WTC11 (cell line): ENCODE measurements at places on chromosomes 12 and 14.
A peak's percentile ranks its signal among the peaks of the same experiment; 100 is the strongest.

DNA sequence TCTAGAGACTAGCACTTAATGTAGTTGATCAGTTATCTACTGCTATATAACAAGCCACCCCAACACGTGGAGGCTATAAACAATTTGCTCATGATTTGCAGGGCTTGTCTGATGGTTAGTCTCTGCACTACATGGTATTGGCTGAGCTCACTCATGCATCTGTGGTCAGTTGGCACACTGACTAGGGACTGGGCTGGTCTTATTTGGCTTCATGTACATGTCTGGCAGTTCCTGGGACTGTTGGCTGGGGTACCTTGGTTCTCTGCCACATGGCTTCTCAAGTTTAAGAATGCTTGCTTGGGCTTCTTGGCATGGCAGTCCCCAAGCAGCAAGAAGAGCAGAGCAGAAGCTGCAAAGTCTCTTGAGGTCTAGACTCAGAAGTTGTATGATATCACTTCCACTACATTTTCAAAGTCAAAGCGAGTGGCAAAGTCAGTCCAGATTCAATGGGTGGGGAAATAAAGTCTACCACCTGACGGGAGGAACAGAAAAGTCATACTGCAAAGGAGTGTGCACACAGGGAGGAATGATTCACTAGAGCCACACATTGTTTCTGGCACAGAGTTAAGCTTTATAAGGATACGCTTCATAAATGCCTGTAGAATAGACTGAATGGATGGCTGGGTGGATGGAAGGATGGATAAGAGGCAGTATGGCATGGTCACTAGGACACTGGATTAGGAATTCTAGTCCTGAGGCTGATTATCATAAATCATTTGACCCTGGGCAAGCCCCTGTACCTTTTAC lies 44.8 kb upstream of the PTHLH start:
- no peaks in the 10 kb centered on the region for H3K27me3 ChIP-seq
- no peak for DNase-seq
- H3K4me1 ChIP-seq = no peaks in the 10 kb centered on the region
- no peak overlapping the region for H3K4me3 ChIP-seq
- no peak overlapping the region for H3K27ac ChIP-seq
- H3K36me3 ChIP-seq = no peaks in the 10 kb centered on the region

- no peak overlapping the region for H3K4me3 ChIP-seq
- no peak for DNase-seq
- H3K27ac ChIP-seq = no peak overlapping the region
Observed at GRCh38 chr12:6292606-6293005, 17.9 kb upstream of the PLEKHG6 start.

- H3K27me3 ChIP-seq = no peaks in the 10 kb centered on the region
- peak overlapping the region; percentile 100 for H3K27ac ChIP-seq
- DNase-seq = no peak
- H3K4me3 ChIP-seq = peak overlapping the region; percentile 91
Observed at GRCh38 chr12:71664411-71665089, 449 bp downstream of the THAP2 start.

- peaks cover 16% of the 10 kb centered on the region for H3K36me3 ChIP-seq
- peaks cover 32% of the 10 kb centered on the region for H3K27me3 ChIP-seq
- no peak for DNase-seq
- H3K4me1 ChIP-seq = no peaks in the 10 kb centered on the region
- no peak overlapping the region for H3K27ac ChIP-seq
- no peak overlapping the region for H3K4me3 ChIP-seq
Observed at GRCh38 chr12:112924986-112925385, 13.3 kb upstream of the OAS3 start.

GRCh38 chr12:12020762-12021161 lies 50.0 kb upstream of the BCL2L14 start:
- DNase-seq = no peak
- H3K4me3 ChIP-seq = no peak overlapping the region
- H3K27ac ChIP-seq = no peak overlapping the region
- no peaks in the 10 kb centered on the region for H3K27me3 ChIP-seq
- peaks cover 13% of the 10 kb centered on the region for H3K4me1 ChIP-seq

- no peaks in the 10 kb centered on the region for H3K4me1 ChIP-seq
- peaks cover 3% of the 10 kb centered on the region; the same call in 1 of the 2 replicates for H3K27me3 ChIP-seq
- peaks cover 65% of the 10 kb centered on the region for H3K36me3 ChIP-seq
- DNase-seq = no peak
- no peak overlapping the region for H3K27ac ChIP-seq
Observed at GRCh38 chr12:127310548-127310947, 956.4 kb upstream of the TMEM132C start.

GRCh38 chr12:114913871-114914801 lies 230.2 kb upstream of the TBX3 start:
- no peak overlapping the region for H3K27ac ChIP-seq

DNA sequence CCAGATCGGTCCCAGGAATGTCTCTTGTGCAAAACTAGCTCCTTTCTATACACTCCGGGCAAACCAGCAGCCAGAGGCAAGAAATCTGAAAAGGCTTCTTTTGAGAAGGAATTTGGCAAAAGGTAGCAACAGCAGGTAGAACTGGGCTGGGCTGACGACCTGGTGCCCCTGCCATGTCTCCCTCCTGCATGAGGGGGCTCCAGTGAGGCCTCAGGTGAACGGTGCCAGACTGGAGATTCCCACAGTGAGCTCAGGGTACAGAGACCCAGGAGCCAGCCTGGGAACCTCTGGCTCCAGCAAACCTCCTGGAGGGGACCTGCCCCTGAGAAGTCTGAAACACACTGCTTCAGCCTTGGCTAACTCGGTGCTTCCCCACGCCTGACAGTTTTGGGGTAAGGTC lies 10.8 kb downstream of the ITPK1 start:
- no peaks in the 10 kb centered on the region for H3K36me3 ChIP-seq
- DNase-seq = peak; percentile 63
- peak overlapping the region; percentile 23; the same call in 1 of the 2 replicates for H3K27ac ChIP-seq
- no peaks in the 10 kb centered on the region for H3K27me3 ChIP-seq
- H3K4me3 ChIP-seq = no peak overlapping the region
- H3K4me1 ChIP-seq = peaks cover 67% of the 10 kb centered on the region

DNA sequence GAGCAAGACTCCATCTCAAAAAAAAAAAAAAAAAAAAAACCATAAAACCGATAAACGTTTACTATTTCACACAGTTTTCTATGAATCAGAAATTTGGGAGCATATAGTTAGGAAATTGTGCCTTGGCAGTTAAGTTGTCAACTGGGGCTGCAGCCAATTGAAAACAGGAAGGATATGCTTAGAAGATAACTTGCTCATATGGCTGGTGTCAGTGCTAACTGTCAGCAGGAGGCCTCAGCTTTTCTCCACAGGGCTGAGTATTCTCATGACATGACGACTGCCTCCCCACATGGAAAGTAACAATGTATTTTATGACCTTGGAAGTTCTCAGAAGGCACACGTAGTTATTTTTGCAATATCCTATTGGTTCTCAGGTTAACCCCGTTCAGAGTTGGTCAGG lies 29.6 kb upstream of the OR5AU1 start:
- DNase-seq = no peak
- no peaks in the 10 kb centered on the region for H3K4me1 ChIP-seq
- no peaks in the 10 kb centered on the region for H3K36me3 ChIP-seq

- peaks cover 9% of the 10 kb centered on the region for H3K4me1 ChIP-seq
- no peak for DNase-seq
- no peaks in the 10 kb centered on the region for H3K36me3 ChIP-seq
- H3K27me3 ChIP-seq = no peaks in the 10 kb centered on the region
Observed at GRCh38 chr14:33511851-33512640, 438.8 kb downstream of the EGLN3 start.

DNA sequence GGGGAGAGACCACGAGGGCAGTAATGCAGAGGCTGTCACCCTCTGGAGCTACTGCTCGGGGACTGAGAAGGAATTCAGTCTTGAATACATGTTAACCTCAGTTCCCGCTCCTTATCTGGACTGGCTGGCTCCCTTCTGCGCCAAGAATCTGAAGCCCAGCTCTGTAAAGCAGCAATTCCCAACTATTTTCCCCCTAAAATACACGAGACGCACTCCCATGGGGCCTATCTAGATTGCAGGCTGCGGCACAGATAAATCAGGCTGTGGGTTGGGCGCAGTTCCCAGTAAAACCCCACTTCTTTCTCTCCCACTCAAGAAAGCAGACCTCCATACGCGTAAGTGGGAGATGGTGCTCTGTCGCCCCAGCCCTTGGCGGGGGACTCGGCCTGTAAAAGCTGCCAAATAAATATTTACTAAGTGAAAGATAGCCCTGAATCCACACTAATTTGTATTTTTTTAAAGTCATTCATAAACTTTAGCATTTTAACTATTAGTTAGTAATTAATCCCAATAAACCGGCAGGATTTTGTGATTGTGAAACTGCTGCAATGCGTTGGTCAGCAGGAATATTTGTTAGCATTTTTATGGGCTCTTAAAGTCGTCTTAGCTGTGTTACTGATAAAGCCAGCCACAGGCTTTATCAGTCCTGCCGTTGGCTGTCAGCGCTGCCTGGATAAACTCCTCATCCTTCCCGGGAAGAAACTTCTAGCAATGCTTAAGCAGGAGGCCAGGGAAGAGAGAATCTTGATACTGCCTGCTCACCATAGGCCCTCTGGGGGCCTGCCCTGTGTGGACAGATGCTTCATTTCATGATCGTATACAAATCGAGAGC lies 17.8 kb downstream of the FBXL14 start:
- H3K36me3 ChIP-seq = peaks cover 5% of the 10 kb centered on the region; the same call in 1 of the 2 replicates
- peaks cover 8% of the 10 kb centered on the region for H3K27me3 ChIP-seq
- H3K27ac ChIP-seq = no peak overlapping the region
- no peak for DNase-seq
- no peak overlapping the region for H3K4me3 ChIP-seq

- no peak overlapping the region for H3K4me3 ChIP-seq
- DNase-seq = no peak
- peaks cover 16% of the 10 kb centered on the region for H3K36me3 ChIP-seq
- H3K27ac ChIP-seq = no peak overlapping the region
Observed at GRCh38 chr12:51801027-51801426, 47.5 kb downstream of the FIGNL2 start.

- DNase-seq = no peak
- no peaks in the 10 kb centered on the region; the same call in 1 of the 2 replicates for H3K27me3 ChIP-seq
- H3K27ac ChIP-seq = no peak overlapping the region
- H3K4me1 ChIP-seq = no peaks in the 10 kb centered on the region
- no peak overlapping the region for H3K4me3 ChIP-seq
Observed at GRCh38 chr12:67854351-67854750, 134.9 kb upstream of the IFNG-AS1 start.

DNA sequence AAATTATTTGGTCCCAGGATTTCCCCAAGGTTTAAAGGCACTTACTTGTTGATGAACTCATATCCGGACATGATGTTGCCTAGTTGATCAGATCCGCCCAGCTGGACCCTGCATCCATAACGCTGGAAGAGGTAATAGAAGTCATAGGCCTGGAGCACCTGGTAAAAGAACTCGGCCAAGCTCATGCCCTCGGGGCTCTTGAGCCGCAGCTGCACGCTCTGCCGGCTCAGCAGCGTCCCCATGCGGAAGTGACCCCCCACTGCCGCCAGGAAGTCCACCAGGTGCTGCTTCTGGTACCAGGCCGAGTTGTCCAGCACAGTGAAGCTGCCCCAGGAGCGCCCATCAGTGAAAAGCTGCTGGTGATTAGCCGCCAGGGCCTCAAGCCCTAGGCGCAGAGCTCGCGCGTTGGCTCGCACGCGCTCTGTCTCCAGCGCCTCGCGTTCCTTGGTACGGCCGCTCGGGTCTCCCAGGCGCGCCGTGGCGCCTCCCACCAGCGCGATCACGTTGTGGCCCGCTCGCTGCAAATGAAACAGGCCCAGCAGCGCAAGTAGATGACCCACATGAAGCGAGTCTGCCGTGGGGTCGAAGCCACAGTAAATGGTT lies 545 bp downstream of the YARS2 start:
- peak; percentile 88 for DNase-seq
- H3K36me3 ChIP-seq = peaks cover 34% of the 10 kb centered on the region
- H3K4me3 ChIP-seq = peak overlapping the region; percentile 89
- peaks cover 20% of the 10 kb centered on the region for H3K4me1 ChIP-seq
- no peaks in the 10 kb centered on the region; the same call in 1 of the 2 replicates for H3K27me3 ChIP-seq

- DNase-seq = peak; percentile 33
- no peaks in the 10 kb centered on the region for H3K36me3 ChIP-seq
- H3K27me3 ChIP-seq = peaks cover 3% of the 10 kb centered on the region; the same call in 1 of the 2 replicates
Observed at GRCh38 chr14:21039585-21040369, 2.4 kb upstream of the RNASE7 start.

GRCh38 chr14:101780887-101781239 lies 19.4 kb downstream of the PPP2R5C start:
- H3K27ac ChIP-seq = no peak overlapping the region
- peaks cover 10% of the 10 kb centered on the region for H3K4me1 ChIP-seq
- DNase-seq = peak; percentile 59
- H3K36me3 ChIP-seq = no peaks in the 10 kb centered on the region
- peak overlapping the region; percentile 65 for H3K4me3 ChIP-seq

- no peak overlapping the region for H3K4me3 ChIP-seq
- no peak for DNase-seq
- H3K27ac ChIP-seq = no peak overlapping the region
- no peaks in the 10 kb centered on the region for H3K4me1 ChIP-seq
Observed at GRCh38 chr12:77549383-77550128, 281.1 kb upstream of the NAV3 start.

GRCh38 chr12:44647917-44648690 lies 228.0 kb downstream of the NELL2 start:
- H3K4me1 ChIP-seq = peaks cover 22% of the 10 kb centered on the region
- no peaks in the 10 kb centered on the region for H3K27me3 ChIP-seq
- H3K4me3 ChIP-seq = no peak overlapping the region
- H3K36me3 ChIP-seq = no peaks in the 10 kb centered on the region

- H3K36me3 ChIP-seq = peaks cover 19% of the 10 kb centered on the region
- H3K27me3 ChIP-seq = peaks cover 7% of the 10 kb centered on the region
- DNase-seq = no peak
Observed at GRCh38 chr12:106984588-106985137, 2.3 kb downstream of the MTERF2 start.

GRCh38 chr12:109764123-109764522 lies 50.5 kb downstream of the FAM222A start:
- H3K27ac ChIP-seq = no peak overlapping the region
- H3K4me3 ChIP-seq = no peak overlapping the region
- H3K4me1 ChIP-seq = peaks cover 3% of the 10 kb centered on the region
- H3K27me3 ChIP-seq = no peaks in the 10 kb centered on the region
- H3K36me3 ChIP-seq = no peaks in the 10 kb centered on the region
- no peak for DNase-seq

DNA sequence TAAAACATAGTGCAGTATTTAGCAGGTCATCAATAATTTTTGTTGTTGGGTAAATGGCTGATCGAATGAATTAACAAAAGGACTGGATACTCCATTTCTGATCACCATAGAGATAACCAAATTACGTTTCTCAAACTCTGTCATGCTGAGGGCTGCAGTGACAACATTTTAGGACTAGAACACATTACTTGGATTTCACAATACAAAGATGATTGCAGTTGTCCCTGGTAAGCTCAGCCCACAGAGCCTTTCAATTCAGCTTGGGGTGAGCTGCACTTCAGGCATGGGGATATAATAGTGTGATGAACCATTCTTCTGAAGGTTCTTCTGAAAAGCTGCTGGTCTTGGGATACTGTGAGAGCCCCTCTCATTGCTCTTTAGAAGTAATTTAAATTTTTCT lies 74.3 kb downstream of the FAR2 start:
- H3K4me3 ChIP-seq = no peak overlapping the region
- peaks cover 3% of the 10 kb centered on the region for H3K36me3 ChIP-seq
- DNase-seq = no peak
- peaks cover 43% of the 10 kb centered on the region for H3K4me1 ChIP-seq
- H3K27me3 ChIP-seq = no peaks in the 10 kb centered on the region; the same call in 1 of the 2 replicates
- no peak overlapping the region for H3K27ac ChIP-seq

- H3K36me3 ChIP-seq = no peaks in the 10 kb centered on the region
- DNase-seq = no peak
- no peak overlapping the region for H3K4me3 ChIP-seq
- H3K27ac ChIP-seq = no peak overlapping the region
- no peaks in the 10 kb centered on the region; the same call in 1 of the 2 replicates for H3K27me3 ChIP-seq
- H3K4me1 ChIP-seq = peaks cover 8% of the 10 kb centered on the region
Observed at GRCh38 chr14:100201701-100202100, 37.2 kb upstream of the YY1 start.

- peaks cover 40% of the 10 kb centered on the region for H3K36me3 ChIP-seq
- H3K27me3 ChIP-seq = no peaks in the 10 kb centered on the region
- H3K4me3 ChIP-seq = peak overlapping the region; percentile 24; the same call in 1 of the 2 replicates
Observed at GRCh38 chr12:122137681-122138080, 36.3 kb downstream of the IL31 start.
